Spinal cord (tissue), 10 donors: ENCODE measurements at places on chromosomes 13 and 19. TPM values are rescaled to one million over a fixed set of nuclear protein-coding genes. Genes with fewer than 3 reads are reported as not detected.
A peak's percentile ranks its signal among the peaks of the same experiment; 100 is the strongest.

TNFSF13B gene
- polyA plus RNA-seq = 1.6 TPM

CARD8 gene
- polyA plus RNA-seq = 42.7 TPM

CBLC gene
- 0.25 TPM for polyA plus RNA-seq

CLDN10 gene
- 11.8 TPM for polyA plus RNA-seq

GRCh38 chr19:53519446-53519845, 18.5 kb upstream of the ZNF331 start:
- peak; percentile 12 for DNase-seq

DNA sequence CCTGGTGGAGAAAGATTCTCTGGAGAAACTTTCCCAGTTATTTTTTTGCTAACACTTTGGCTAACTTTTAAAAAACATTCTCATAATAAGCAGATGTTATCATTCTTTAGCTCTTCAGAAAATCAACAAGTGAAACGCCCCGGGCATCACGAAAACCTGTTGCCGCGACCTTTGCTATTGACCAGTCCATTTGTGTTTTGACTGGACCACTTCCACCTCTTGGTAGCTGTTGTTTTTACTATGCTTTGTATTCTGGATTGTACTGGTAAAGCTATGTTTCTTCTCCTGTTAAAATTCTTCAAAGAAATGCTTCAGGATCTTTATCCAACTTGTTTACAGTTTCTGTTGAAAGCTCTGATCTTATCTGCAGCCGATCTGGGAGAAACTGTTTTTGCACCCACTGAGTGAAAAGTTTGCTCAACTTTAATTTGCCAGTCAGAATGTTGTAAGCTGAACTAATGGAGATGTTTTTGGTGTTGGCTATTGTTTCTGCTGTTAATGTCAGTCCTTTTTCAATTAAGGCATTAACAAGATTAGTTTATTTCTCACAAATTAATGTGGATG, 23.3 kb downstream of the UFM1 start:
- DNase-seq = no peak

DNA sequence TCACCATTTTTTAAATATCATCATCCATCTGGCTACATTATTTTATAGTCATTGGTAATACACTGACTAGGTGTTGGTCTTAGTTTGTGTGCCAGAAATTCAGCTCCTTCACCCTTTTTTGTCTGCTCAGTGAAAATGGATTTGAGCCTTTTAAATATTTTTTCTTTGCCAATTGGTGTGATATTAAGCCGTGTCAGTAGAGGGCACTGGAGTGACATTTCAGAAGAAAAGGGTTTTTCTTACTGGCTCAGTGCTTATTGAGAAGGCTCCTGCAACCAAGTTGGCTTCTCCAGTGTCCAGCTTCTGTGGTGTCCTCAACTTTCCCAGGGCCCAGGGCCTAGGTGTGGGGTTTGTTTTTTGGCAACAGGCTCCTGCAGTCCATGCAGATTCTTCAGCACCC, 546.6 kb downstream of the DACH1 start:
- no peak for DNase-seq

DNA sequence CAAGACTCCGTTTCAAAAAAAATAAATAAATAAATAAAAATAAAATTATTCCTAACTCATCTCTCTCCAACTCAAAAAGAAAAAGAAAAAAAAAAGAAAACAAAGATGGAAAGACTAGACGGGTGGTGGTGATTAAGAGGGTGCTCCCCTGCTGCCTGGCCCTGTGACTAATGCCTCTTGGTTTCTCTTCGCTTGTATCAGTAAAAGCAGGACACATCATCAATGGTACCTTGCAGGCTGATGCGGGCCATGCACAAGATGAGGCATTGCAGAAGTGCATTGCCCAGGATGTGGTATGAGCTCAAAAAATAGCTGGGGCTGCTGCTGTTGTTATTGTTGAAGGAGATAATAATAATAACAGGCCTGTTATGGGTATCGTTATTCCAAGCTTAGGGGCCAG, 14.6 kb downstream of the ACER1 start:
- no peak for DNase-seq

- no peak for DNase-seq
These were observed 141.2 kb downstream of the TEX29 start for GRCh38 chr13:111461445-111462149.

- no peak for DNase-seq
These were observed 54.5 kb downstream of the NUFIP1 start for GRCh38 chr13:44934724-44935123.

GRCh38 chr19:2034729-2035589, 16.1 kb downstream of the MKNK2 start:
- DNase-seq = no peak

DNA sequence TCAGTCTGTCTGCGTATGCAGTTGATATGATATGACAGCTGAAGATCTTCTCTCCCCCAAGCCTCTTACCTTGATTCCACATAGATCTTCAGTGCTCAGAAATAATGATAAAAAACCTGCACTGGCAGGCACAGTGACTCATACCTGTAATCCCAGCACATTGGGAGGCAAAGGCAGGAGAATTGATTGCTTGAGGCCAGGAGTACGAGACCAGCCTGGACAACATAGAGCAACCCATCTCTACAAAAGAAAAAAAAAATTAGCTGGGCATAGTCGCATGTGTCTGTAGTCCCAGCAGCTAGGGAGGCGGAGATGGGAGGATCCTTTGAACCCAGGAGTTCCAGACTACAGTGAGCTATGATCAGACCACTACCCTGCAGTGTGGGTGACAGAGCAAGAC, 551.0 kb upstream of the MIR17HG start:
- DNase-seq = no peak

GRCh38 chr19:40831502-40832430, 18.5 kb downstream of the CYP2A6 start:
- no peak for DNase-seq

DNA sequence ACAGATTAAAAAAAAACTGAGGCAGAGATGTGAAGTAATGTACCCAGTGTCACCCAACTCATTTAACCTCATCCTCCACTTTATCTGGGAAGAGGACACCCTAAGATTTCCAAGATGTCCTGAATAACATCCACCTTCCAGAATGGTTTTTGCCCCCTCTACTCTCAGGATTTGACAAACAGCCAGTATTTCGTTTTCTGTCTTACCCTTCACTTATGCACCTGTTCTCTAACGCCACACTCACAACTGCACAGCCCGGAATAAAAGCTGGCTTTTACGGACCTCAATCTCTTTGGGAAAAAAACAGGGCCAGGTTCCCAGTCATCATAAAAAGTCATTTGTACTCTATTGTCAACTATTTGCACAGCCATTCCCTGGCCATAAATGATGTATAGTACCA, 21.2 kb upstream of the CEACAM6 start:
- DNase-seq = no peak

DNA sequence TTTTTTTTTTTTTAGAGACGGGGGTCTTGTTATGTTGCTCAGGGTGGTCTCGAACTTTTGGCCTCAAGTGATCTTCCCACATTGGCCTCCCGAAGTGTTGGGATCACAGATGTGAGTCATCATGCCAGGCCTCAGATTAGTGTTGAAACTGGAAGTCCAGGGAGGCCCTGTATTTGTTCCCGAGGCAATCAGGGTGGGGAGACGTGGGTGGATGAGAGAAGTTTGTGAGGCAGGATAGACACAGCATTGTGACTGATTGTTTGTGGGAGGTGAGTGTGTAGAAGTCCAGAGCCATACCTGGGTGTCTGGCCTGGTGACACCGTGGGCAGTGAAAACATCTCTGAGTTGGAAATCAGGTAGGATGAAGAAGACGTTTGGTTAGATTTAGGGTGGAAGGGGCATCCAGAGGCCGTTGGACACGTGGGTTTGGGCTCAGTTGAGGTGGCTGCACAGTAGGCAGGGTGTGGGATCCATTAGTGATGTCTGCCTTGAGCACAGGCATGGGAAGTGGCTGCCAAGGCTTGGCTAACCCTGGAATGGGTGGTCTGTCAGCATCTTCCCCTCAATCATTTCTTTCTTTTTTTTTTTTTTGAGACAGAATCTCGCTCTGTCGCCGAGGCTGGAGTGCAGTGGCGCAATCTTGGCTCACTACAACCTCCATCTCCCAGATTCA, 12.4 kb downstream of the RTN2 start:
- DNase-seq = no peak

DNA sequence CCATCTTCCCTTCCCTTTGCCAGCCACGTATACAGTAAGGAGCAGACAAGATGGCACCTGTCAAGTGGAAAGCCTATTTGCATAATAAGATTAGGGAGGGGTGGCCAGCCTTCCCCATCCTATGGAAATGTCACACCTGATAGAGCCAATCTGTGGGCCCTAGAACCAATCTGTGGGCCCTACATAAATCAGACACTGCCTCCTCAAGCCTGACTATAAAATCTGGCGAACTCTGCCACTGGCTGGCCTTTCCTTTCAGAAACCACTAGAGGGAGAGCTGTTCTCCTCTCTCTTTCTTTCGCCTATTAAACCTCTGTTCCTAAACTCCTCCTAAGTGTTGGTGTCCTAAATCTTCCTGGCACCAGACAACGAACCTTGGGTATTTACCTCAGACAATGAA, 231.5 kb upstream of the KLHL1 start:
- DNase-seq = no peak
